ENCODE measurements at places on chromosomes 12 and 14.

GRCh38 chr12:6334940-6335450 lies 6.9 kb downstream of the TNFRSF1A start:
- no peak for DNase-seq

GRCh38 chr12:76025601-76026575 lies 5.7 kb downstream of the PHLDA1 start:
- no peak for DNase-seq

DNA sequence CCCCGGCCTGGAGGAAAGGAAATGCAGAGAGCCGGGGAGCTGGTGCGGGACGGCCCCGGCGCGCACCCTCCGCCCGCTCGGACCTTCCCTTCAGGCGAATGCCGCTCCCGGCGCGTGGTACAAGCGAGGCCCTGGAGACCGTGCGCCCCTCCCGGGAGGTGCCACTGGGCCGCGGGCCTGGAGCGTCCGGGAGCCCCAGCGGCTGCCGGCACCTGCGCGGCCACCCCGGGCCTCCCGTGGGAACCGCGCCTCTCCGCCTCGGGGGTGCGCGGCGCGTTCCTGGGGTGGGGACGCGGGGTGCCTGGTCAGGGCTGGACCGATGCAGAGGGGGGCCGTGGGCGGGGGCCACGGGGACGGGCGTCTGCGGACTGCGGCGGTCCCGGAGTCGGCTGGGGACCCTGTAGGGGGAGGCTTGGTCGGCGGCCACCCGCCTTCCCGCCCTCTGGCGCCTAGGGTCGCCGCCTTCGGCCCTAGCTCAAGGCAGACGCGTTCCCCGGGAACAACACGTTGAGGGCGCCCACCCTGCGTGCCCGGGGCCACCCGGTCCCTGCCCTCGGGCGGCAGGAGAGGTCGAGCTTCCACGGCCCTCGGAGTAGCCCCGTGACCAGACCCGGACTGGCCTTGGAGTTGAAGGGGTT lies 599 bp downstream of the PAPLN start:
- no peak for DNase-seq

DNA sequence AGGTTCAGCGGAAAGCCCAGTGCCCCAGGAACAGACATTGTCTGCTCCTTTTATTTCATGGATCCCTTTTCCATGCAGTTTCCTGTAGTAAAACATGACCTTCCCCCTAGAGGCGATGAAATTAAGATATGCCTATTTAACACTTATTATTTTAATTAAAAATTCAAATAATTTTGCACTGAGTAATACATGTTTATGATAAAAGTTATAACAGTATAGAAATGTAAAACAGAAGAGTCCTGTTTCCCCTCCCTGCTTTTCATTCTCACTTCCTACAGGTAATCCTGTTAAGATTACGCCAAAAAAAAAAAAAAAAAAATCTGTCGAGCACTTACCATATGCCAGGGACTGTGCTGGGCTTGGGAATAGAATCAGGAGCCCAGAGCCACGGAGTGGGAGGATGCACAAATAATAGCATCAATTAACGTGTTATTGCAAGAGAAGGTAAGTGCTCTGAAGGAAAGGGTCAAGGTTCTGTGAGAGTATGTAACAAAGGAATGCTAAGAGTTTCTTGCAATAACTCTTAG lies 830 bp upstream of the LPCAT3 start:
- DNase-seq, result no peak

- no peak for DNase-seq
Observed at GRCh38 chr12:128163086-128163485, 103.9 kb upstream of the TMEM132C start.

DNA sequence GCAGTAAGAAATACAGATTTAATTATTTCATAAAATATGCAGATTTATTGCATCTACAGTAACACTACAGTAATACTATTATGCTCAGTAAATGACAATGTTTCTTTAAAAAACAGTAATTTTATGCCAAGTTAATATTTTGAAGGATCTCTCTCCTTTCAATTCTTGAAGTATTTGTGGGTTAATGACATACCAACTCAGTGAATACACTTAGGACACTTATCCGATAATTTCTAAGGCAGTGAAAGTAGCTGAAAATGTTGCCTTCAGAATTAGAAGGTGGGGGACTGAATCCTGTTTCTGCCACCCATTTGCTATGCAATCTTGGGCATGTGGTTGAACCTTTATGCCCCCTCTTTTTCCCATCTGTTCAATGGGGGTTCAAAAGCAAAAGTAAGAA lies 24.8 kb upstream of the IFNG-AS1 start:
- DNase-seq, result no peak

DNA sequence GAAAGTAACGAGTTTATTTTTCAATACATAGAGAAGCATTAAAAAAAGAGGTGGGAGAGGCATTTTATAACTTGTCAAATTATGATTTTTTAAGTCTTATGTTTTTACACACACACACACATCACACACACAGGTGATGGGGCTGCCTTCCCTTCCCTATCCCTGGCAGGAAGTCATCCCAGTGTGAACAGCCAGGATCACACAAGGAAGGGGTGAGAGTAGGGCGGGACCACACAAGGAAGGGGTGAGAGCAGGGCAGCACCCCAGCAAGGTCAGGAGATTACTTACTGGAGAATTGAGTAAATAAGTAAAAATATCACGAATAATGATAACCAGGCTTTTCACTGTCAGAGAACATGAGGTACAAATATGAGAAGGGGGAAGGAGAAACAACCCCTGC lies 372.6 kb downstream of the SEC23A start:
- DNase-seq, result no peak

All from C1 segment of cervical spinal cord (tissue), 14 donors.